ENCODE measurements at places on chromosomes 7 and 10.

GRCh38 chr10:43304687-43305333 is 37.9 kb upstream of the RASGEF1A start:
- peak; percentile 71 for DNase-seq

- DNase-seq = no peak
These were observed 46.2 kb downstream of the COL13A1 start for GRCh38 chr10:69847883-69848282.

DNA sequence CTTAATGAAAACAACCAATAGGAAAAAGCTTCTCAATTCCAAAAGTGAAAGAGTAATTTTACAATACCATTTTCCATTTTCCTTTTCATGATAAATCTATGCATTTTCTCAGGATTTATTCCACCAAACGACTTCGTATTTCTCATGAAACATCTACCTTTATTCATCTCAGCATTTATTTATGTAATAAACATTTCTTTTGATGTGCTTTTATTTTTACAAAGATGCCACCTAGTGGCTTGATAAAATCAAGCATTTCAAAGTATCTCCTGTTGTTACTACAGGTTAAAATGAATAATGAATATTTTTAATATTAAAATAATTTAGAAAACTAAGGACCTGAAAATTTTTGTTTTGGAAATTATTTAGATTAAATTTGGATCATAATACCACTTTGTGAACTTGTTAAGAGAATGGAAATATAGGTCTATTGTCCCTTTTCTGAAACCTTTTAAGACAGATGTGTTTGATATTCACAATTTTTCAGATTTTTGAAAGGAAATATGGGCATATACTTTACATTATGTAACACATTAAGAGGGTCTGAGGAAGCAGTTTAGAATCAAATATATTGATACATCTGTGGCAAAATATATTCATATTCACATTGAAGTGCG is 2.7 kb upstream of the IQUB start:
- DNase-seq = peak; percentile 38

GRCh38 chr7:21317966-21318915 is 109.6 kb upstream of the SP4 start:
- no peak for DNase-seq

DNA sequence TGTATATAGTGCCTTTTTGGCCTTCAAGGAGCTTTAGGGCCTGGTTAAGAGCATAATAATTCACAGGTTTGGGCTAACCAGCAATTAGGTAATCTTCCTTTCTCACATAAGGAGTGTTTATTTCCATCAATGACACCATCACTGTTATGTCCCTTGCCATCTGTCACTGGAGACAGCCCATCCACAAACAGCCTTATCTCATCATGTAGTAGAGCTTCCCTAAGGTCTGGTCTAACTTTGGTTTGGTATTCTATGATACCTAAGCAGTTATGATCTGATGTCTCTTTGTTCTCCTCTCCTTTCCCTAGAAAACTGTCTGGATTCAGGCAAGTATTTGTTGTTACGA is 26.4 kb downstream of the MAPK8 start:
- no peak for DNase-seq

- no peak for DNase-seq
These were observed 48.9 kb downstream of the SLC39A12 start for GRCh38 chr10:18000601-18001000.

- peak; percentile 51 for DNase-seq
These were observed 409.8 kb upstream of the ZMIZ1 start for GRCh38 chr10:78658645-78659597.

GRCh38 chr7:98354052-98354451 is 46.8 kb downstream of the BAIAP2L1 start:
- DNase-seq = no peak

DNA sequence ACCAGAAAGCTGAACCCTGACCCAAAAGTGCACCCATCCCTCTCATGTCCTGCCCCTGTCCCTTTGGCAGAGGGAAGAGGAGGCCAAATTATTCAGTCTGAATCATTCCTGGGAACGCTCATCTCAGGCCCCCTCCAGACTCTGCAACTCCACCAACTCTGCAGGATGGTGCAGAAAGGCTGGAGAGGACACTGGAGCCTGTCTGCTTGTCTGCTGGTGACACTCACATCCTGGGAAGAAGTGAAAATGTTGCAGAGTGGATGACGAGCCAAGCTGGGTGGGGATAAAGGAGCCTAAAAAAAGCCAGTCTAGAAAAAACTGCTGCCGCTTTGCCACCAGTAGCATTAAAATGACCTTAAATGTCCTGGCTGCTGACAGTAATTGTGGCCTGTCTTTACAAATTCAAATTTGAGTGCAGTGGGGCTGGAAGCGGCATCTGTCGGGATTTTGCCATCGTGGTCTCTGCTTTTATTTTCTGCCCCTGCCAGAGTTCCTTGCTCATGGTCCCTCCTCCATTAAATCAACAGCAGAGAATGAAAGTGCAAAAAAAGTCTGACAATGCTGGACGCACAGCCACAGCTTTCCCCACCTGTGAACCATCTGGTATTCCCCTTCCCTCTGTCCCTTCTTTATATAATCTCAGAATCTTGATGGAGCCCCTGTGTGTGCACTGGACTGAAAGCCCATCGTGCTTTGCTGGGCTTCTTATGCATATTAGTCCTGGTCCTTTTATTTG is 63.9 kb downstream of the STK17A start:
- no peak for DNase-seq

GRCh38 chr10:110893559-110894179 is 21.9 kb downstream of the PDCD4 start:
- peak; percentile 67 for DNase-seq

- peak; percentile 43 for DNase-seq
These were observed 47.4 kb downstream of the ORC5 start for GRCh38 chr7:104160375-104160774.

DNA sequence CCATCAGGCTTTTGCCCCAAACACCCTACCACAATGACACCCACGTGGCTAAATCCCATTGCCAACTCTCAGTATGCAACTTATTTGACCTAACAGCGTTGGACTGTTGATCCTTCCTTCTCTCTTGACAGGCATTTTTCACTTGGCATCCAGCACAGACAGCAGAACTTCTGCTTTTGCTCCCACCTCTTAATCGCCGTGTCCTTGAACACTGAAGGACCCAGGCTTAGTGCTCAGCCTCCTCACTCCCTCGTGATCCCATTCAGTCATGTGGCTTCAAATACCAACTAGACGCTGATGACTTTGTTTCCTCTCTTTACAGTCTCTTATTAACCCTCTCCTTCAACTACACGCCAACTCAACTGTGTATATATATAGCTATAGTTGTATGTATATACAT is 25.0 kb downstream of the ZFAND2A start:
- no peak for DNase-seq

- no peak for DNase-seq
These were observed 67.5 kb upstream of the MEOX2 start for GRCh38 chr7:15753887-15754579.

- DNase-seq = no peak
These were observed 25.6 kb upstream of the ERCC6 start for GRCh38 chr10:49564461-49565009.

DNA sequence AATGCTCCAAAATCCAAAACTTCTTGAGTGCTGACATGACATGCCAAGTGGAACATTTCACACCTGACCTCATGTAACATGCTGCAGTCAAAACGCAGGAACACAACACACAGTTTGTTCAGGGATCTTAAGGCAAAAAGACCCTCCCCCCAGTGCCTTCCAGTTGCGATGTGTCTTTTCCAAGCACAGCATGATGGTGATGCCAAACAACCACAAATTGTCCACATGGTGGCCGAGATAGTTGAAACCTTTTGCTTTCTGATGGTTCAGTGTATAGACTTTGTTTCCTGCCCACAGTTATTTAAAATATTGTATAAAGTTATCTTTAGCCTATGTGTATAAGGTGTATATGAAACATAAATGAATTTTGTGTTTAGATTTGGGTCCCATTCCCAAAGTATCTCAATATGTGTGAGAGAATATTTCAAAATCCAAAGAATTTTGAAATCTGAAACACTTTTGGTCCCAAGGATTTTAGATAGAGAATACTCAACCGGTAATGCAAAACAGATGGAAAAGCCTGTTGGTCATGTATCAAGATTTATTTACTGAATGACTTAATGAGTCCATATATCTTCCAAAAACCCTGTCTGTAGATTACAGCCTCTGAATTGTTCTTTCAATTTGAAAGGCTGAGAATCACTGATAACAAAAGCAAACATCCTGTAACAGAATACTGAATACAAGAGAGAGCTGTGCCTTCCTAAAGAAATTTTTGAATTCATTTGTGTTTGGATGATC is 93.4 kb upstream of the OIT3 start:
- no peak for DNase-seq

GRCh38 chr10:78407966-78408365 is 374.3 kb downstream of the RPS24 start:
- DNase-seq = no peak

DNA sequence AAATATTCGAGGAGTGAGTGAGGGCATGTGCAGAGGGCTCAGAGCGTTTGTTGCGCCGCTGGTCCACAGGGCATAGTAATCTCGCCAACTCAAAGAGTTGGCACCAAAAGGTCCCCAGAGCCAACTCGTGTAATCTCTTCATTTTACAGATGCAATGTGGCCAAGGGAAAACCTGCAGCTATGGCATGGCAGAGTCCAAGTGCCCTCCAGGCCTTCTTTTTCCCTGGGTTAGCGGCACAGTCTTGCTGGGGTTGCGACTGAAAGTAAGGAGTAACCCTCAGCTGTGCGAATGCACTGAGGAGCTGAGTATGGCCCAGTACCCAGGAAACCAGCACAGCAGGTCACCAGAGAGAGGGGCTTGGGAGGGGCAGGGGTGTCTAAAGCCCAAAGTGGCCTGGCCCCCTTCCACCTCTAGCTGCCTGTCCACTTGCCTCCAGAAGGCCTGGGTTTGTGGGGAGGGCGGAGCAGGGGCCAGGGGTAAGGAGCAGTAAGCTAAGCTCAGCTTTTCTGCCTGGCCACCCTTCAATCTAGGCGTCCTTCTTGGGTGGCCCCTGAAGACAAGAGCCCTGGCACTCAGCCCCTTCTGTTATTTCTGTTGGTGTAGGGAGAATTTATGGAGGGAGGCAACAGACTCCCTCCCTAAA is 3.3 kb upstream of the GAD2 start:
- no peak for DNase-seq

- DNase-seq = no peak
These were observed 10.6 kb upstream of the GRB10 start for GRCh38 chr7:50793120-50793946.

GRCh38 chr10:31926765-31927564 is 1.7 kb downstream of the ARHGAP12 start:
- DNase-seq = no peak

GRCh38 chr10:4599471-4599870 is 226.5 kb upstream of the AKR1E2 start:
- no peak for DNase-seq

DNA sequence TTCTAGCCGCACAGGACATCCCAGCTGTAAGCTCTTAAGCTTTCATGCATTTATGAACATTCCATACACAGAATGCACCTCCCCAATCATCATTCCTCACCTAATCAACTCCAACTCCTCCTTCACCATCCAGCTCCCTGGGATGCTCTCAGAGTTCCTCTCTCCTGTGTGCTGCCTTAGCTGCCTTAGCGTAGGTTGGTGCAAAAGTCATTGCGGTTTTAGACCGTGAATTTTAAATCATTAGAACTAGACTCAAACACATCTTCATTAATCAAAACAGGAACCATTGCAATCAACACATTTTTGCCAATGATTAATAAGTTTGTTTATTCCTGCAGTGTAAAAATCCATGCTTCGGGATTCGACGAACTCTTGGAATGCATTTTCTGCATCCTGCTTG is 159.9 kb upstream of the CDCA7L start:
- DNase-seq = no peak

GRCh38 chr10:31036209-31036608 is 4.5 kb upstream of the ZNF438 start:
- DNase-seq = no peak

DNA sequence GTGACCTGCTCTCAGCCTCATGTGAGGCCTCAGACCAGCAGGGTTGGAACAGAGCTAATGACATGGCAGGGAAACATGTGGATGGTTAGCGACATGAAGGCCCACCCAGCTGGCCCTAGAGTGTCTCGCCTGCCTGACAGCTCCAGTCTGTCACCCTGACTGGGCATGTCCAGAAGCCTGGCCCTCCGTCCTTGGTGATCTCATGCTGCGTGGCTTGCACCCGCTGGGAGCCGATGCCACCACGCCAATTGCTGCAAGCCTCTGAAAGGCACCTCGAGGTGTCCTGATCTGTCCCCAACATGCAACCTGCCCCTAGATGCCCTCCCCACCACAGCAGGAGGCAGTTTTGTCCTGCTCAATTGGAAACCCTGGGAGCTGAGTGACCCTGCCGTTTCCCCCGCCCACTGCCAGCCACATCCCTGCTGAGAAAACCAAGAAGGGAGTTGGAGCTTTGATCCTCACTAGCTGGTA is 27.8 kb upstream of the RET start:
- no peak for DNase-seq

DNA sequence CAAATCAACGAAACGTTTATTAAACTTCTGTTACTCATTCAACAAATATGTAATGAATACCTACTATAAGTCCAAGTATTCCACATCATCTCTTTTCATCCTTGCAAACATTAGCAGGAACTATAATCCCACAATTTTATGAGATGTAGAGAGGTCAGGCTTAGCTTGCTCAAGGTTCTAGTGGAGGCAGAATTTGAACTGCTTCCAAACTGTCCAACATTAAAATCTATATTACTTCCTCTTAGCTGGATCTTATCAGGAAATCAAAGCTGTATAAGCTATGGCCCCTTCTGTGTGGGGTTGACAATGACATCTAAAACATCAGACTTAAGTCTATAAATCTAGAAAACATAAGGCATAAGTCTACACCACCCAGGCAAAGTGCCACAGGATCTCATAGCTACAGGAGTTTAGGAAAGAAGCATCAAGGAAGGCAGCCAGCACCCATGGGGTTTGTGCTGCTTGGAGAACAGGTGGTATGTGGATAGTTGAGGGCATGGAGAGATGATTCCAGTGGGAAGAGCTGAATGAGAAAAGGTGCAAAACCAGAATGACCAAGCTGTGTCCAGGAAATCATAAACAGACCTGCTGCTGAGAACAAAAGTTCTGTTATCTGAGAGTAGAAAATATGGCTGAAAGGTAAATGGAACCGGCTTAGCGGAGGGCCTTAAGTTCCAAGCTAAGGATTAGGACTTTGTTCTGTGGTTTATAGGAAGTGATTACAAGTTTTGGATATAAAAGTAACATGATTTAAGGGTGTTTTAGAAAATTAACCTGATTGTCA is 34.5 kb downstream of the PAPSS2 start:
- DNase-seq = no peak

DNA sequence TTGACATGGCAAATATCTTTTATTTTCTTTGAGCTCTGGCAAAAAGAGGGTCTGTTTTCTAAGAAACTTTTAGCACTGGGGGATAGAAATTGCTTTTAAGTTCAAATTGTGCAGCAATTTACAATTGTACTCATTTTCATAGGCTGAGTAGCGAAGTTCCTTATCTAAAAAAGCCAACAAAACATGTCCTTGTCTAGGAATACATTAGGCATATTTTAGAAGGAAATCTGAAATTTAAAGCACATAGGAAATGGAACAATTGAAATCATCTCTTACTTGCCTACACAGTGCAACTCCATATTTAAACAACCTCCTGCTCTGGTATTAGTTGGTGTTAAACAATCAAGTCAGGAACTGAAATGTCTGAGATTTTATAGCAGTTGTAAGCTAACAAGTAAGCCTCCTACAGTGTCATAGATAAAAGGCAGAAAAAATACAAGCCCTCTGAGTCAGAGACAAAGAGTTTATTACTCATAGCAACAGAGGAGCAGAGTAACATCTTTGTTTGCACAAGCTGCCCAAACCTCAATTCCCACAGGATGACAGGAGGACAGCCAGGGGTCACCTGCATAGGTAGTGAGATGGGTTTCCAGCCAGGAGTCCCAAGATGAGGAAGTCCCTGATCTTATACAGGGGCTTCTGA is 280.2 kb upstream of the HGF start:
- no peak for DNase-seq

GRCh38 chr10:13671904-13672303 is 85.1 kb downstream of the PRPF18 start:
- no peak for DNase-seq

Measured in AML-193 (cell line).